Activated naive CD8-positive, alpha-beta T cell treated with anti-CD3 and anti-CD28 coated beads for 36 hours (primary cell): ENCODE measurements at places on chromosomes 12 and 14. TPM values are rescaled to one million over a fixed set of nuclear protein-coding genes. Genes with fewer than 3 reads are reported as not detected.

- no peaks in the 10 kb centered on the region for H3K27me3 ChIP-seq
- no peak overlapping the region for H3K27ac ChIP-seq
- no peak for DNase-seq
- no peak overlapping the region for H3K4me3 ChIP-seq
- H3K4me1 ChIP-seq = no peaks in the 10 kb centered on the region
These were observed 215.5 kb downstream of the CRADD start for GRCh38 chr12:93892423-93893268.

TSHR gene
- total RNA-seq = not detected

DNA sequence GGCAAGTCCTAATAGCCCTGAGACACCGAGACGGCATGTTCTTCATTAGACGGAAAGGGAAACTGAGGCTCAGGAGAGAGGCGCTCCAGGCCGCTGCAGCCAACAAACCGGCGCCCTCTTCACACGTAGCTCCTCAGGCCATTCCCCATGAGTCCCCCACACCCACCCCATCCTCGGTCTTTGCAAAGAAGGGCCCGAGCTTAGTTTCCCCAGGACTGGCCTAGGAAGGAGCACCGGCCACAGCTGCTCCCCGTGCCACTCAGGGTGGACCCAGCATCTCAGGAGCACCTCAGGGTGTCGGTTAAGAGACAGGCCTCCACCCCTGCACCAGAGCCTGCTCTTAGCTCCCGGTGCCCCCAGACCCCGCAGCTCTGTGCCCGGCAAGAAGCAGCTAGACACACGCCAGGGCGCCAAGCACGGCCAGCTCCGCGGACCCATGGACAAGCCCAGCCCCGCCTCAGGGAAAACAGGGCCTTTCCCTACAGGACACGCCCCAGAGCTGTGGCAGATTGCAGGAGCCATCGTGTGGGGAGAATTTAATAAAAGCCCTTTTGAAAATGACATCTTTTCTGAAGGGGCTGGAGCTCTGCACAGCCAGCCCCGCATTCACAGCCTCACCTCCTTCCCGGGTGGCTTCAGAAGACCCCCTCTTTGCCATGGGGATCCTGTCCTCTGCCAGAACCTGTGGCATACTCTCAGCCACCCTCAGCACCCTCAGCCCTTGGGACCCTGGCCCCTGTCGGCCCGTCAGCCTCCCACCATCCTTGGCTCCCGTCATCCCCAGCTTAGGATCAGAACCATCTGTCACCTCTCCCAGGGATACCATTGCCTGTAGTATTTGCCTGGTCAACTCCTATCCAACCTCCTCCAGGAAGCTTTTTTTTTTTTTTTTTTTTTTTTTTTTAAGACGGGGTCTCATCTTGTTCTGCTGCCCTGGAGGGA lies 59.7 kb downstream of the LGMN start:
- no peak overlapping the region for H3K27ac ChIP-seq
- DNase-seq = no peak
- H3K27me3 ChIP-seq = no peaks in the 10 kb centered on the region
- H3K4me1 ChIP-seq = peaks cover 13% of the 10 kb centered on the region
- H3K36me3 ChIP-seq = peaks cover 12% of the 10 kb centered on the region

GRCh38 chr14:105076805-105077648 lies 11.8 kb upstream of the GPR132 start:
- H3K4me3 ChIP-seq = no peak overlapping the region
- no peaks in the 10 kb centered on the region for H3K36me3 ChIP-seq
- no peaks in the 10 kb centered on the region for H3K27me3 ChIP-seq

GRCh38 chr12:124681779-124682391 lies 114.5 kb upstream of the NCOR2 start:
- H3K27me3 ChIP-seq = peaks cover 7% of the 10 kb centered on the region
- no peak for DNase-seq
- H3K4me1 ChIP-seq = peaks cover 18% of the 10 kb centered on the region
- no peak overlapping the region for H3K4me3 ChIP-seq
- H3K27ac ChIP-seq = no peak overlapping the region
